Brain (organoid and tissue), 16 donors: ENCODE measurements at places on chromosomes 2 and 18. TPM values are rescaled to one million over a fixed set of nuclear protein-coding genes. Genes with fewer than 3 reads are reported as not detected.

FSHR gene
- not detected for polyA plus RNA-seq

RANBP2 gene
- 10.2 TPM for polyA plus RNA-seq

SCYGR4 gene
- polyA plus RNA-seq = not detected

SIX2 gene
- polyA plus RNA-seq = 18.6 TPM

RBM43 gene
- polyA plus RNA-seq = 1.1 TPM

CDK15 gene
- polyA plus RNA-seq = not detected

CPLX4 gene
- polyA plus RNA-seq = not detected

UNC80 gene
- 2.5 TPM for polyA plus RNA-seq

SOX11 gene
- polyA plus RNA-seq = 14.3 TPM

ABCG8 gene
- polyA plus RNA-seq = not detected

SERPINB12 gene
- polyA plus RNA-seq = not detected

ERLEC1 gene
- 16.8 TPM for polyA plus RNA-seq

RESP18 gene
- polyA plus RNA-seq = not detected

SESTD1 gene
- polyA plus RNA-seq = 52.8 TPM

HOXD4 gene
- polyA plus RNA-seq = not detected

ALPI gene
- not detected for polyA plus RNA-seq

C2orf74 gene
- 19.2 TPM for polyA plus RNA-seq

FIGN gene
- 3.6 TPM for polyA plus RNA-seq

AGFG1 gene
- 39.7 TPM for polyA plus RNA-seq

DAPL1 gene
- polyA plus RNA-seq = not detected

ADRA2B gene
- 0.48 TPM for polyA plus RNA-seq

TSGA10 gene
- 4.8 TPM for polyA plus RNA-seq

CNDP2 gene
- polyA plus RNA-seq = 220 TPM

TWSG1 gene
- polyA plus RNA-seq = 6.3 TPM

CTNNA2 gene
- 44.8 TPM for polyA plus RNA-seq

REG3A gene
- polyA plus RNA-seq = not detected

UGT1A6 gene
- not detected for polyA plus RNA-seq

EMILIN1 gene
- 6.2 TPM for polyA plus RNA-seq

TMEM163 gene
- polyA plus RNA-seq = 21.4 TPM

TMEM237 gene
- polyA plus RNA-seq = 22.6 TPM

ADGRF3 gene
- 0.22 TPM for polyA plus RNA-seq

RIT2 gene
- polyA plus RNA-seq = 8.6 TPM

TEKT4 gene
- polyA plus RNA-seq = not detected

NT5DC4 gene
- polyA plus RNA-seq = not detected

PSMA8 gene
- not detected for polyA plus RNA-seq

LYG1 gene
- 0.36 TPM for polyA plus RNA-seq

SLC5A7 gene
- not detected for polyA plus RNA-seq

ABCG5 gene
- not detected for polyA plus RNA-seq

LINC00305 gene
- polyA plus RNA-seq = not detected

AQP12B gene
- polyA plus RNA-seq = 0.19 TPM

KCNG3 gene
- 0.41 TPM for polyA plus RNA-seq

CDH19 gene
- 0.68 TPM for polyA plus RNA-seq

POTEJ gene
- polyA plus RNA-seq = not detected

RASGRP3 gene
- 10.3 TPM for polyA plus RNA-seq

CD8B gene
- 2.2 TPM for polyA plus RNA-seq

NR4A2 gene
- polyA plus RNA-seq = 4.3 TPM

ABCB11 gene
- polyA plus RNA-seq = not detected

GALR1 gene
- polyA plus RNA-seq = 0.10 TPM

CHRND gene
- not detected for polyA plus RNA-seq

PID1 gene
- 57.0 TPM for polyA plus RNA-seq

KIF1A gene
- 574 TPM for polyA plus RNA-seq

SPDYA gene
- polyA plus RNA-seq = not detected

PLCD4 gene
- 9.7 TPM for polyA plus RNA-seq

CCDC150 gene
- polyA plus RNA-seq = 1.2 TPM

SGPP2 gene
- 17.2 TPM for polyA plus RNA-seq

UGT1A10 gene
- not detected for polyA plus RNA-seq

IL1R2 gene
- polyA plus RNA-seq = 0.31 TPM

RAD51AP2 gene
- not detected for polyA plus RNA-seq
